ENCODE measurements at places on chromosomes 3 and 15. TPM values are rescaled to one million over a fixed set of nuclear protein-coding genes. Genes with fewer than 3 reads are reported as not detected.

Gene VPS33B
- polyA plus RNA-seq = 52.5 TPM

Gene FEZF2
- not detected for polyA plus RNA-seq

Gene CCR8
- polyA plus RNA-seq = not detected

Gene RBP2
- polyA plus RNA-seq = not detected

Gene FSTL1
- 12.3 TPM for polyA plus RNA-seq

Gene DAG1
- 14.3 TPM for polyA plus RNA-seq

Gene GOLGA8R
- polyA plus RNA-seq = not detected

Data from neural cell (in vitro differentiated cells).